ENCODE measurements at places on chromosomes 12 and 14. TPM values are rescaled to one million over a fixed set of nuclear protein-coding genes. Genes with fewer than 3 reads are reported as not detected.
A peak's percentile ranks its signal among the peaks of the same experiment; 100 is the strongest.

Gene AQP2
- total RNA-seq = not detected

Gene OR4Q3
- total RNA-seq = not detected

- H3K27ac ChIP-seq = no peak overlapping the region
- no peaks in the 10 kb centered on the region for H3K27me3 ChIP-seq
- no peaks in the 10 kb centered on the region for H3K36me3 ChIP-seq
- peak; percentile 27 for DNase-seq
Measured at GRCh38 chr12:2412305-2412643, 359.5 kb downstream of the CACNA1C start.

DNA sequence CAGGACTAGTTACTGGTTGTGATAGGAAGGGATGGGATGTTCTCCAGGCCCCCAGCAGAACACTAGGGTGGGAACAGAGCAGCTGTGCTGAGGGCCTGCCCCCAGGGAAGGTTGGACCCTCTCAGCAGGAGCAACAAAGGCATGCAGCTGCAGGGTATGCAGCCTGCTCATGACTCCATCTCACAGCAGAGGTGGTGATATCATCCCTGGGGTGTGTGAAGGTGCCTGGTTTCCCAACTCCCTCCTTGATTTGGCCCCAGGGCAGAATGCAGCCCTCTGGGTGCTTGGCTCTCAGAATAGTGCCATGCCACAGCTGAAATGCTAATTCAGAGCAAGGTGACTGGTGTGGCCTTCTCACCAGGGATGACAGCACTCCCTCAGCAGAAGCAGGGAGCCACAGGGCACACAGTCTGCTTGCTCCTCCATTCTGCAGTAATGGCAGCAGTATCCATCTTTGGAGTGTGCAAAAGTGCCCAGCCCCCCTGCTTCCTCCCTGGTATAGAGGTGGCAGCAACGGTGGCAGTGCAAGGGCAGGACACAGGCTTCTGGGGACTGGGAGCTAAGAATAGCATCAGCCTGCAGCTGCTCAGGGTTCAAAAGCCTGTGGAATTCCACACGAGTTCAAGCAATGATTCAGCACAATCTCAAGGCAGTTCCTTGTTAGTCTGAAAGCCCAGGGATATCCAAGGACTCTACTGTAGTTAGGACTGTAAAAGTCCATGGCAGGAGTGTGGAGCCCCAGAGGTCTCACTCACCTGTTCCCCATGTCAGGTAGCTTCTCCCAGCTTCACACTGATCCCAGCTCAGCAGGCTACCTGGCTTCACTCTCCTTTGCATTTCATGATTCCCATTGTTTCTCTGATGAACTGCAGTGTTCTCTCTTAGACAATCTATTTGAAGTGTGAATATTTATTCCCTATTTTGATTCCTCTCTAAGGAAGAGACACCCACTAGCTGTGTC, 298.1 kb upstream of the FOXG1 start:
- H3K4me3 ChIP-seq = no peak overlapping the region
